ENCODE measurements at places on chromosomes 3 and 15.

DNA sequence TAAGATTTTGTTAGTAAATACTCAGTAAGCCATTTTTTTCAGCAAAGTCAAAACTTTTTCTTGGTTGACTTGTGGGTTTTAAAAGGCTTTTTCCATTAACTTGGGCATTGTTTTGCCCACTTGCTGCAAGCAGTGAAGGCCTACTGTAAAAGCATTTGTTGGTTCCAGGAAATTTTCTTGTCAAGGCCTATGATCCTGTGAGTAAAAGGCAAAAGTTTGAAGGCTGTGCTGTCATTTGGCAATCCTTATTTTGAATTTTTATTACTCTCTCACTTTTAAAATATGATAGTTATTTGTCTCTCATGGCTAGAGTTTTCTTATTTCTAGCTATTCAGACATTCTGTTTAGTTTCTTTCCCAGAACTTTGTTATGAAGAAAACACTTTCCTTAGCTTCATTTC is 13.0 kb downstream of the P2RY12 start:
- no peak for DNase-seq

GRCh38 chr3:9945358-9945757 is 6.8 kb downstream of the PRRT3 start:
- no peak for DNase-seq

GRCh38 chr3:6229778-6230410 is 631.0 kb upstream of the GRM7 start:
- DNase-seq = no peak

- no peak for DNase-seq
These were observed 2.1 kb upstream of the PARP14 start for GRCh38 chr3:122678506-122678905.

GRCh38 chr3:58058361-58059263 is 50.4 kb downstream of the FLNB start:
- no peak for DNase-seq

GRCh38 chr3:66268864-66269263 is 48.1 kb downstream of the SLC25A26 start:
- DNase-seq = no peak

- no peak for DNase-seq
These were observed at the start of gene PLXNB1 for GRCh38 chr3:48429960-48430707. TSS of gene PLXNB1 (minus strand) at chr3:48430086. CDS start at chr3:48424611, 5,475 bp downstream.

GRCh38 chr3:111747490-111747889 is 111.6 kb upstream of the PHLDB2 start:
- no peak for DNase-seq

GRCh38 chr3:136931606-136932005 is 26.2 kb upstream of the IL20RB start:
- no peak for DNase-seq

DNA sequence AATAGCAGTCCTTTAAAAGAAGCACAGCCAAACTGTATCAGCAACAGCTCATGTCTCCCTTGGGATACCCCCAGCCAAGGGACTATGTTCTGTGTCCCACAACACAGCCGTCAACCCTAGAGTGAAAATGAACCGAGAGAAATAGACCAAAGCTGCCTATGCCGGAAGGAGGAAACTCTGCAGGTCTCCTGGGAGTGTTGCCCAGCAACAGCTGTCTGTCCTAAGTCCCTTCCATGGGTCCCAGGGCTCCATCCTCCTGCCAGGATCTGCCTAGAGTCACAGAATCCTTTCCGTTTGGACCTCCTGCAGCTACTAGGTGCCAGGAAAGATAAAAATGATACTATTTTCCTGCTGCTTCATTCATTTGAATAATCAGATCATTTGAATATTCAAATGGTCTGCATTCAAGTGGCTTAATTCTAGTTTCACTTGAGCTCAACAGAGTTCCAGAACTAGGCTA is 53.1 kb downstream of the TRANK1 start:
- DNase-seq = no peak

GRCh38 chr15:90869601-90870353 is 1.4 kb downstream of the FURIN start:
- DNase-seq = no peak

DNA sequence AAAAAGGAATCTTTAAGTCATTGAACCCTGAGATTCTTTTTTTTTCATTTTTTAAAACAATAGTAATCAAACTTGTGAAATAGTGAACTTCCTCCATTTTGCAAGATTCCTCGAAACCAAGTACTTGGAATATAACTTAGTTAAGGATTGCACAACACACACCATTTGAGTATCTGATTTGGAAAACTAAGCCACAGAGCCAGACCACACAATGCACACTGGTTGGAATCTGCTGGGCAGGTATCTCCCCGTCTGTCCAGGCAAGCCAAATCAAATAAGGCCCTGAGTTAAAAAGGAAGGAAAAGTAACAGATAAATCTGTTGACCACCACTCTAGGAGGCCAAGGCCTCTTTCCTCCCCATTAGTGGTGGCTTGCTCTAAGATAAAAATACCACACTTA is 177.5 kb upstream of the ICE2 start:
- DNase-seq = no peak

- DNase-seq = no peak
These were observed 57.1 kb upstream of the WNT5A start for GRCh38 chr3:55544219-55544618.

- no peak for DNase-seq
These were observed 10.5 kb downstream of the C15orf61 start for GRCh38 chr15:67531379-67531914.

- no peak for DNase-seq
These were observed 28.8 kb upstream of the GYG1 start for GRCh38 chr3:148962513-148962912.

Data from stimulated activated CD4-positive, alpha-beta T cell treated with anti-CD3 and anti-CD28 coated beads, Interleukin-1b, Interleukin-23, amount 100 ng/mL, for 4 hours (primary cell).